ENCODE measurements at places on chromosomes 2 and 18. TPM values are rescaled to one million over a fixed set of nuclear protein-coding genes. Genes with fewer than 3 reads are reported as not detected.

The AOX1 gene
- total RNA-seq = 2.8 TPM

The POTEI gene
- not detected for total RNA-seq

The KCNS3 gene
- total RNA-seq = 1.1 TPM

The VWA3B gene
- total RNA-seq = not detected

The CFC1 gene
- total RNA-seq = not detected

Measured in A549 treated with RU486 at 1 μM for 4 hours (cell line).